ENCODE measurements at places on chromosomes 12 and 14. TPM values are rescaled to one million over a fixed set of nuclear protein-coding genes. Genes with fewer than 3 reads are reported as not detected.
A peak's percentile ranks its signal among the peaks of the same experiment; 100 is the strongest.

DNA sequence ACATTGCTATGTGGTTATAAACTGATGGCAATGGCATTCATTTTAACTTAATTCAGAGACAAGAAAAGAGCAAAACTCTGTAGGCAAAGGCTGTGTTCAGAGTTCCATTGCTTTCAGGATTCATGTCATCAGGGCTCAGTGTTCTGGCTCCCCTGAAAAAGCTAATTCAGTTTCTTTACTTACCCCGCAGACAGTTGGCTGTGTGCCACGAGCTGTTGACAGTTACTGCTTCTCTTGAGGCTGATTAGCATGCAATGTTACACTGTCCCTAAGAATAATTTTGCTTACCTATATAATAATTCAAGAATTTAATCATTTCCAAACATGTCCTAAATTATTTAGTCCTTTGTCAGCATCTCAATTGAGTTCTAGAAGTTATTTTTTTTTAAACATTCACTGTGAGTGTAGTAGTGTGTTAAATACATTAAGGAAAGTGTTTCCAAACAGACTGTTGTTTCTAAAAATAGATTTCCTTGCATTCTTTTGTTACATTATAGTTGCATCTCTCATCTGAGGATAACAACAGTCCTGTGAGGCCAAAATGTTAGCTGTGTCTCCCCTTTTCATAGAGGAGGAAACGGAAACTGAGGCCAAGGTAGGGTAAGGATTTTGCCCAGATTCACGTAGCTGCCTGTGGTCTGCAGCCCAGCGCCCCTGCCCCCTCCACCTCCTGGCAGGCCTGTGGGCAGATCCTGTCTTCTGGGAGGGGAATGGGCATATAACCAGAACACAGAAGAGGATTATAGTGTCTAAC, 98.6 kb downstream of the PELI2 start:
- peak; percentile 69 for DNase-seq
- H3K27ac ChIP-seq: no peak overlapping the region
- H3K4me1 ChIP-seq: peaks cover 21% of the 10 kb centered on the region
- no peak overlapping the region for H3K4me3 ChIP-seq
- H3K27me3 ChIP-seq: no peaks in the 10 kb centered on the region

DNA sequence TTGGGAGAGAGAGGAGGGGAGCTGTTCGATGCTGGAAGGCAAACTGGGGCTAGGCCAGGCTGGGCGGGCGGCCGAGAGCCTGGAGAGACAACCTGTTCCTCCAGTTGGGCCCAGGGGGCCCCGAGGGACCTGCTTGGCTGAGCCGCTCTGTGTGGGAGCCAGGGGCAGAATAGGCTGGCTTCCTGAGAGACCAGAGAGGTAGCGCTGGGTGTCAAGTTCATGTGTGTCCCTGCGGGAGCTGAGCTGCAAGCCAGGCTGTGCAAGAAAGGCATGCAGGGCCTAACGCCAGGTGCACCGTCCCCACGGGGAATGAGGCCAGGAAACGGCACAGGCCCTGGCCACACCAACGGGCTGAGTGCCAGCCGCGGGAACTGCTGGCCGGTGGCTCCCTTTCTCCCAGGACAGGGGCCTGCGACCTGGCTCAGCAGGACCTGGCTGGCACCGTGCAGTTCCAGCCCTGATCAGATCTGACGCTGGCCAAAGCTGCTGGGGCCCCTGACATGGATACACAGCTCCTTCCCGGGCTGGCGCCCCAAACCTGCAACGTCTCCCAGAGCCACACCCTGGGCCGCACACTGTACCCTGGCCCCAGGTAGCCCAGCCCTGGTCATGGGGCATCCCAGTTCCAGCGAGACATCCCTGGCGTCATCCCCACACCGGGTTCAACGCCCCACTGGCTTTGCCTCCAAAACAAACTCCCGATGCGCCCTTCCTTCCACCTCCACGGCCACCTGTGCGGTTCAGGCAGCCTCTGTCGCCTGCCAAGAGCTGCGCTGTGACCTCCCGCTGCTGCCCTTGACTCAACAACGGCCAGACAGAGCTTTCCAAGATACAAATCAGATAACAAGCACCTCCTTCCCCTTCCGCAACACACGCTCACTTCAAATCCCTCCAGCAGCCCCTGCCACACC, 65.0 kb downstream of the RFLNA start:
- H3K4me3 ChIP-seq: no peak overlapping the region
- H3K27ac ChIP-seq: peak overlapping the region; percentile 76
- H3K36me3 ChIP-seq: no peaks in the 10 kb centered on the region
- DNase-seq: peak; percentile 79

DNA sequence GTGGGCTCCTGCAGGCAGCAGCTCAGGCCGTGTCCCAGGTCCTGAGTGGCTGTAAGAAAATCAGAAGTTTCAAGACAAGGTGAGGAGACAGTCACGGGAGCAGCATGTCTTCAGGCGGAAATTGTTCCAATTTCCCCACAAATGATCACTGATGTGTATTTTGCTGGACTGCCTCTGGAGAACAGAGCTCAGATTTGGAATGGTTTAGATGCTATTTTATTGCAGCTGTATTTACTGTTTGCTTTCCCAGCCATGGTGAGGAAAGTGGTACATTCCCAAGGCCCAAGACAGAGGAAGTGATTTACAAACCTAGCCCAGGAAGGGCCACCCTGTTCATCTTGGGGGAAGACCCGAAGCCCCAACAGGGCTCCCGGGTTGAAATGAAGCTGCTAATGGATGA, 195.6 kb downstream of the CHST11 start:
- no peak overlapping the region for H3K27ac ChIP-seq
- H3K4me1 ChIP-seq: peaks cover 23% of the 10 kb centered on the region
- H3K27me3 ChIP-seq: no peaks in the 10 kb centered on the region
- H3K36me3 ChIP-seq: no peaks in the 10 kb centered on the region
- H3K4me3 ChIP-seq: no peak overlapping the region
- no peak for DNase-seq

DNA sequence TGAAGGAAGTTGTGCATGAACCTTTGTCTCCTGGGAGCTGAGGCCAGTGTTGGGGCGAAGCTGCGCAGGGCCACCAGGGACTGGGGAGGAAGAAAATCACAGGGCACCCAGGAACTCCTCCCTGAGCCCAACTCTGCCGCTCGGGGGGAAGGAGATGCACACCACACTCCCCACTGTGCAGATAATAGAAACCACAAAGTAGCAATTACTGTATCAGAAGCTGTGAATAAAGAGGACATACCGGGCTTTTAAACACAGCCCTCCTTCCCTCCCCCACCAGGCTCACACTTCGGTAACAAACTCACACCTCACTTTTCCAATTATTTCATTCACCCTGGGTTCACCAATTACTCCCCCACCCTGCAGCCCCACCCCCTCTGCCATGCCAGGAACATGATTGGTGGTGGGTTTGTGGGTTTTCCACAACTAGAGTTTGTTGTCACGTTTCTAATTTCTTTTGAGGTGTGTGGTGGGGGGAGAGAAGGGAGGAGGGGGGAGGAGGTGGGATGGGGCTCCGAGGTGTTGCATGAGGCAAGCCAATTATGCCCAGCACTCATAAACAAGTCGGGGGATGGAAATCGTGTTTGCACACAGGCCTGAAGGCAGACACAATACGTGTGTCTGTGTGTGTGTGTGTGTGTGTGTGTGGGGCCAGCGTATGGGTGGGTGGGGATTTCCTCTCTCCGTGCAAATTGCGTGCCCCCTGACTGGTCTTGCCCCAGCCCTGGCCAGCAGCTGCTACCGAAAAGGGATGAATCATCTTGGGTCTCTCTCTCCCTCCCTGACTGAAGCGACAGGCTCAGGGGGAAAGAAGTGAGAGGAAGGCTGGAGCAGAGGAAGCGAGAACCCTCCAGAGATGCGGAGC, 103.3 kb downstream of the RBM19 start:
- no peaks in the 10 kb centered on the region for H3K4me1 ChIP-seq
- DNase-seq: no peak
- no peak overlapping the region for H3K27ac ChIP-seq

GRCh38 chr12:123089140-123089539, 61.8 kb downstream of the PITPNM2 start:
- DNase-seq: no peak
- no peak overlapping the region for H3K27ac ChIP-seq
- no peak overlapping the region for H3K4me3 ChIP-seq
- H3K36me3 ChIP-seq: no peaks in the 10 kb centered on the region

- peak; percentile 16 for DNase-seq
- H3K4me3 ChIP-seq: no peak overlapping the region
- H3K27ac ChIP-seq: no peak overlapping the region
- no peaks in the 10 kb centered on the region for H3K36me3 ChIP-seq
- H3K27me3 ChIP-seq: no peaks in the 10 kb centered on the region
Observed at GRCh38 chr12:77133566-77133965, 68.2 kb upstream of the E2F7 start.

DNA sequence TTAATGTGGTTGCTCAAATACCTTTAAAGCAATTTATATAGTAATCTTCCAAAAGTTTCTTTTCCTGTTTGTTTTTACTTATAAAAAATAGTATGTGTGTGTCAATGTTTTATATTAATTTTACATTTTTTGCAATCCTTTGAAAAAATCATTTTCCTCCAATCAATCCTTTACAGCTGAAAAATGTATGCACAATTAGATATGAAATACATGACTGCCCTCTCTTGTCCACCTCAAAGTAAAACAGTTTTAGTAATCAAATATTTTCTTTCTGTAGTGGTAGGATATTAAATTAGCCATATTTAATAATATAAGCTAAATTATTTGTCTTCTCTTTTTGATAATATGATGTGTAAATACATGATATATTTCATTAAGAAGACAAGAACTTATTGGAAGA, 269.9 kb downstream of the ADAMTS20 start:
- H3K4me3 ChIP-seq: no peak overlapping the region
- H3K27ac ChIP-seq: no peak overlapping the region
- no peaks in the 10 kb centered on the region for H3K36me3 ChIP-seq
- DNase-seq: no peak
- H3K4me1 ChIP-seq: no peaks in the 10 kb centered on the region

DNA sequence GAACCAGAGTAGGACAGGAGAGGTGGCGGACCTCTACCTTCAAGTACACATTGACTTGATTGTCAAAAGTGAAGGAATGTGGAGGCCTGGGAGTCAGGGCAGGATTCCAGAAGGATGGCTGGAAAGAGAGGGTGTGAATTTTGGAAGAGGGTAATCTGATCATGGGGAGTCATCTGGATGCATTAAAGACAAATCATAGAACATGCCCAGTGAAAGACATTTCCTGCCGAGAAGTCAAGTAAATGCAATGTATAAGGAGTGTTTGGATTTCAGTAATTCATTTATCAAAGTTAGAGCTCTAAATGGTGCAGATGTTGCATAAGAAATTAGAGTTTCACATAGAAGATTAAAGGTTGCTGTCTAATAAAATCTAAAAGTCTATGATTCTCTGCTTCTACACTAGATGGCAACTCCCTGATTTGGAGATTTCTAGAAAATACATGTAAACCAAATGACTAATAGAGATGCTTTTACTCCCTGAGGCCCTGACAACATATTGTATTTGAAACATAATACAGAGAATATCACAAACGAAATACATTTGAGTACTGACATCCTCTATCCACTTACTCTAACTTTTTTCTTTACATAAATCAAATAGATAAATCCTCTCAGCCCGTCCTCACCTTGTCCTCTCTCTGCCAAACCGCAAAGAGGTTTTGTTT, 91.3 kb downstream of the KCNA5 start:
- H3K4me1 ChIP-seq: no peaks in the 10 kb centered on the region
- no peak overlapping the region for H3K27ac ChIP-seq
- DNase-seq: no peak

DNA sequence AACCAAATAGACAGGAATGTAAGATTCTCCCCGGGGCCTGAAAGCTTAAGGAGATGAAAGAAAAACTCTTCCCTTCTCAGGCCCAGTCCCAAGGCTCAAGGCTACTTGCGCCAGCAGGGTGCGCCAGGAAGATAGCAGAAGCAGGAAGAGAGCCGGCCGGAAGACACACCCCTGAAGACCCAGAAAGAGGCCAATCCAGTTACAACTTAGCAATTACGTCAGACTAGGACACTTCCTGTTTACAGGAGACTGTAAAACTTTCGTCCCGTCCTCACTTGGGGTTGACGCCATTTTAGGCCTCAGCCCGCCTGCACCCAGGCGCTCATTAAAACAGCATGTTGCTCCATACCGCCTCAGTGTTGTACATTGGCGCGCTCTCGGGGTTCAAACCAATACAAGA, 9.4 kb downstream of the COX16 start:
- no peak overlapping the region for H3K27ac ChIP-seq
- no peaks in the 10 kb centered on the region for H3K27me3 ChIP-seq
- DNase-seq: no peak
- H3K4me3 ChIP-seq: no peak overlapping the region
- H3K36me3 ChIP-seq: no peaks in the 10 kb centered on the region
- H3K4me1 ChIP-seq: peaks cover 12% of the 10 kb centered on the region

GRCh38 chr12:93514853-93515252, 47.5 kb downstream of the MRPL42 start:
- H3K4me1 ChIP-seq: peaks cover 7% of the 10 kb centered on the region
- no peaks in the 10 kb centered on the region for H3K27me3 ChIP-seq
- H3K4me3 ChIP-seq: no peak overlapping the region
- DNase-seq: no peak

DNA sequence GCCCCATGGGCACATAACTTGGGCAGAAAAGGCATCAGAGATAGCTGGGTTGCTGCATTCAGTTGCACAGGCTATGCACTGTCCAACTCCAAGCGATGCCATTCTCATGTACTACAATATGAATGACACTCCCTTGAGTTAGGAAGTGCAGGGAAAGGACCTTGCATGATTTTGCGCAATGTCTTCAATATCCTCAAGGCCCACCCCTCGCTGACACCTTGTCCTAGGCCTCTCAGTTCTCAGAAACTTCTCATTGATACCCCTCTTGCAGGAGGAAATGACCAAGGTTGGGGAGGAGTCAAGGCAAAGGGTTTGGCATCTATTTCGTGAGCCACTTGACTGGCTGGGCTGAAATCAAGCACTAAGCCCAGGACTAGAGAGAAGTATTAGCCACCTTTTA, 70.4 kb downstream of the ARL6IP4 start:
- DNase-seq: no peak
- H3K4me1 ChIP-seq: peaks cover 30% of the 10 kb centered on the region
- no peaks in the 10 kb centered on the region for H3K36me3 ChIP-seq
- H3K4me3 ChIP-seq: no peak overlapping the region
- peak overlapping the region; percentile 78 for H3K27ac ChIP-seq

AICDA gene
- not detected for total RNA-seq

TWF1 gene
- total RNA-seq: 54.6 TPM

MIP gene
- total RNA-seq: 0.36 TPM

RNF212B gene
- total RNA-seq: not detected

CLEC4C gene
- not detected for total RNA-seq

SLC5A8 gene
- 2.4 TPM for total RNA-seq

TTC6 gene
- total RNA-seq: not detected

All from adrenal gland (tissue), 19 donors.